ENCODE measurements at places on chromosomes 7 and 10.

GRCh38 chr10:76073524-76073923, 642.1 kb downstream of the LRMDA start:
- DNase-seq: no peak

- DNase-seq: no peak
These were observed 2.2 kb downstream of the DUSP5 start for GRCh38 chr10:110499796-110500514.

GRCh38 chr10:31876652-31877352, 51.8 kb downstream of the ARHGAP12 start:
- DNase-seq: no peak

GRCh38 chr7:1531263-1531978, 919 bp downstream of the MAFK start:
- no peak for DNase-seq

GRCh38 chr7:131623154-131623553, 66.7 kb upstream of the PODXL start:
- DNase-seq: no peak

DNA sequence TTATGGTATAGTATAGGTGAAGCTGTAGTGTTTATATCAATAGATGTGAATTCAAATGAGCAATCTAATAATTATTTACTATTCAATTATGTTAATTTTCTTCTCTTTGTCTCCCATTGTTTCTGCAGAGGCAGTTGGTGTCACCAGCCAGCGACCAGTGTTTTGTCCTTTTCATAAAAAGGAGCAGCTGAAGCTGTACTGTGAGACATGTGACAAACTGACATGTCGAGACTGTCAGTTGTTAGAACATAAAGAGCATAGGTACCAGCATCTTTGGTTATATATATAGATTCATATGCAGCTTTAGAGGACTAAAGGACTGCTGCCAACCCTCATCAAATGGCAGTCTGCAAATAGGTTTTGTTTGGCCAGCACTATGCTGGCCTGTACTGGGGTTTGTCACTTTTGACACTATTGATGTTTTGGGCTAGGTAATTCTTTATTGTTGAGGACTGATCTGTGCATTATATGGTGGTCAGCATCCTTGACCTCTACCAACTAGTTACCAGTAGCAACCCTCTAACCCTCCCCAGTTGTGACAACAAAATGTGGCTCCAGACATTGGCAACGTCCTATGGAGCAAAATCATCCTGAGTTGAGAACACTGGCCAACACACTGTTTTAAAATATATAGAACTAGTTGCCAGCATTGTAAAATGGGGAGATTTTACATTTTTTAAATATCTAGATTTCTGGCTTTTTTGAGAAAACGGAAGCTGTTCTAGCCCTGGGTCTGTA, 59.2 kb downstream of the TRIM24 start:
- DNase-seq: no peak

DNA sequence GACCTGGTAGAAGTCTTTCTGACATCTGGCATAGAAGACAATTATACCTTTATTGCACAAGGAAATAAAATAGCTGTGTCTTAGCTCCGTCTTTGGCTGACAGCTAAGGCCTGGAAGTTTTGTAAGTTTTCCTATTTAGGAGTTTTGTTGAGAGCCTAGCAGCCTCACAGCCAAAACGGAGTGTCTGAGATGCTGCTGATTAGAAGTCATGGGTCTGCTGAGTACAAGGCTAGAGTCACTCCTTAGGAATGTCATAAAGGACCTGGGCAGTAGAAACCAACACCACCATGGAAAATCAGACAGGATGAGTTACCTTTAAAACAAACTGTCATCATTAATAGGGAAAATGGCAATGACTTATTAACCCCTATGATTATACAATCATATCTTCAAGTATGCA, 442.5 kb downstream of the KCNMA1 start:
- DNase-seq: no peak

DNA sequence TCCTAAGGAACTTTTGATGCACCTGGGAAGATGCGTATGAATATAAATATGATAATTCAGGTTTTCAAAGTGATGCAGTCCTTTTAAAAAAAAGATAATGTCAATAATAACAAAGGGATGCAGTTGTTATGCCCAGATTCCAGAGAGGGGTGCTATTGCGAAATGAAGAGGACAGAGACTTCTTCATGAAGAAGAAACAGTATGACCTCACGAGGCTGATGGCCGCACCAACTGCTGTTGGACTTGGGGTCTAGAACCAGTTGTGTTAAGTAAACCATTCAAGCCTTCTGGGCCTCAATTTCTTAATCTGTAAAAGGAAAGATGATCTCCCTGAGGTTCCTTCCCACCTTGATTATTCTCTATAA, 55.1 kb downstream of the LYZL2 start:
- no peak for DNase-seq

- DNase-seq: no peak
These were observed 22.6 kb downstream of the CDK1 start for GRCh38 chr10:60800918-60801317.
